ENCODE measurements at places on chromosomes 1 and 21.

- DNase-seq: no peak
These were observed 72.3 kb downstream of the RGL1 start for GRCh38 chr1:183877053-183877720.

- no peak for DNase-seq
These were observed 59.0 kb downstream of the SYT6 start for GRCh38 chr1:114094675-114095074.

DNA sequence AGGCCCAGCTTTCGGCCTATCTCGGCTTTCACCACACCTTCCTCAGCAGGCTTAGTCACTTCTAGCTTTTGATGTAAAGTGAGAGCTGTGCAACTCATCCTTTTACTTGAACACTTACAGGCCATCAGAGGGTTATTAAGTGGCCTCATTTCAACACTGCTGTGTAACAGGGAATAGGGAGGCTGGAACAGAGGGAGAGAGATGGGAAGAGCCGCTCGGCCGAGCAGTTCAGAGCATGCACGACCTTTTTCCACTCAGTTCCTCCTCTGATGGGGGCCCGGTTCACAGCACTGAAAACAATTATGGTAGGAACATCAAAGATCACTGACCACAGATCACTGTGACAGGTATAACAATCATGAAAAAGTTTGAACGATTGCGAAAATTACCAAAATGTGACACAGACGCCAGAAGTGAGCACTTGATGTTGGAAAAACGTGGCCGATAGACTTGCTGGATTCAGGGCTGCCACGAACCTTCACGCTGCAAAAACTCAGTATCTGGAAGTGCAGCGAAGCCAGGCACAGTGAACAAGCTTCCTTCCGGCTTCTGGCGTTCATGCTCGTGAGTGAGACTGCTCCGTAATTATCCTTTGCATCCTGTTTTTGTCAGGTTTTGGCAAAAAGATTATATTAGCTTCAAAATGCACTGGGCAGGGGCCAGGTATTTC is 28.6 kb downstream of the AGPAT3 start:
- DNase-seq: no peak

GRCh38 chr1:225182716-225183115 is 245.1 kb downstream of the LBR start:
- DNase-seq: no peak

Measured in coronary artery (tissue), 2 donors.